ENCODE measurements at places on chromosomes 3 and 15. TPM values are rescaled to one million over a fixed set of nuclear protein-coding genes. Genes with fewer than 3 reads are reported as not detected.

C15orf62 gene
- total RNA-seq = 0.03 TPM

RETNLB gene
- total RNA-seq = not detected

NRROS gene
- total RNA-seq = not detected

UCN2 gene
- total RNA-seq = 5.9 TPM

PXYLP1 gene
- total RNA-seq = 16.6 TPM

RARB gene
- total RNA-seq = 6.7 TPM

SYNM gene
- total RNA-seq = 28.6 TPM

All from A549 treated with AZD2906 at 1 μM for 4 hours (cell line).